ENCODE measurements at places on chromosomes 2 and 18.
A peak's percentile ranks its signal among the peaks of the same experiment; 100 is the strongest.

- DNase-seq, result peak; percentile 7
Measured at GRCh38 chr2:42196403-42197267, 27.5 kb downstream of the EML4 start.

GRCh38 chr18:50117863-50118262 lies 77.1 kb downstream of the MYO5B start:
- DNase-seq, result no peak

DNA sequence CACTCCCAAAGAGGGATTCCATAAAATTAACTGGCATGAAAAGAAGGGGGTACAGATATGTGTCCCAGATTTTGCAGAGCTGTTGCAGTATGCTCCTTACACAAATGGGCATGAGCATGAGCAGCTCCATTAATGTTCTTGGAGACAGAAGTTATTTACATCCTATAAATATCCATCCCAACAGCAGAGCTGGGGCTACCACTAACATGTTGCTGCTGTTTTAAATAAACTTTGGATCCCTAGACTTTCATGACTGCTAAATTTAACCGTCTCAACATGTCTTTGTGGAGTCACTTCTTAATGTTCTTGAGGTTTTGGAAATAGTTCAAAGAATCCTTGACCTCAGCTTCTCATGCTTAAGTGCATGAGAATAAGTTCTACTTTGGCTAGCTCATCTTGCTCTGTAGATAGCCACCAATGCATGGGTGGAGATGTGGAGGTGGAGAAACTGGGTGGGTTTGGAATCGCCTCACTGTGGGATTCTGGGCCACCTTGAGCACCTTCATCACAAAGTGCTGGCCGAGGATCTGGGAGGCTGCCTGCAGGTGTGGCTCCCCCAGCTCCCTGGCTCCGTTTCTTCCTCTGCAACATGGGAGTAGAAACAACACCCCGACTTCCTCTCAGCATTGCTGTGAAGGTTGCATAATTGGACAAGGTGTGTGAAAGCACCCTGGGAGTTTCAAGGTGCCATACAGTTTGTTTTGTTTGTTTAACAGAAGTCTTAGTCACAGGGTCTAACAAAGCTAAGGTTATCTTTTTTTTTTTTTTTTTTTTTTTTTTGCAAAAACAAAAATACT lies 307.2 kb downstream of the MYCN start:
- no peak for DNase-seq

DNA sequence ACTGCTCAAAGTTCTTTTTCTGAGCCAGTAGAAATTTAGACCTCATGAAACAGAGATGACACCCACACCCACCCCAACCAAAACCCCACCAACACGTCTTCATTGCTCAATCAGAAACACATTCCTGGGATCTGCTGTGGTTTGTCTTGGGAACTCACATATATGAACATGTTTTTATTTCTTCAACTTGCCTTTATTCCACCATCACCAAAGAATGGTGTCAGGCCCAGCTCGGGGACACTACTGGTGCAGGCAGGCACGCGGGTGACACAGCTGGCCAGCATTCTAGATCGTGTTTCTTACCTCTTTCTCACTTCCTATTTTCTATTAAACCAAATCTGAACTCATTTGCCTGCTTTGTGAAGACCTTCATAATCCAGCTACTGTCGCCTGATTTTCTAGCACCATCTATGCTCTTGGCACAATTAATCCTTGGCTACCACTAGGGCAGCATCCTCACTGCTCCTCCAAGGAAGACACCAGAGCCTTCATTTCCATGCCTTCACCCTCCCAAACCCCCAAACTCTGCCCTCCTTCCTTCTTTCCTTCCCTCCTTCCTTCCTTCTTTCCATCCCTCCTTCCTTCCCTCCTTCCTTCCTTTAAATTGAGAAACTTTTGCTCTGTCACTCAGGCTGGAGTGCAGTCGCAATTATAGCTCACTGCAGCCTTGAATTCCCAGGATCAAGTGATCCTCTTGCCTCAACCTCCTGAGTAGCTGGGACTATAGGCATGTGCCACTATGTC lies 157.1 kb downstream of the BCL2 start:
- no peak for DNase-seq

- no peak for DNase-seq
Measured at GRCh38 chr2:161842736-161843433, 218.7 kb downstream of the SLC4A10 start.

- DNase-seq, result no peak
Measured at GRCh38 chr2:71687412-71687811, 234.1 kb downstream of the DYSF start.

DNA sequence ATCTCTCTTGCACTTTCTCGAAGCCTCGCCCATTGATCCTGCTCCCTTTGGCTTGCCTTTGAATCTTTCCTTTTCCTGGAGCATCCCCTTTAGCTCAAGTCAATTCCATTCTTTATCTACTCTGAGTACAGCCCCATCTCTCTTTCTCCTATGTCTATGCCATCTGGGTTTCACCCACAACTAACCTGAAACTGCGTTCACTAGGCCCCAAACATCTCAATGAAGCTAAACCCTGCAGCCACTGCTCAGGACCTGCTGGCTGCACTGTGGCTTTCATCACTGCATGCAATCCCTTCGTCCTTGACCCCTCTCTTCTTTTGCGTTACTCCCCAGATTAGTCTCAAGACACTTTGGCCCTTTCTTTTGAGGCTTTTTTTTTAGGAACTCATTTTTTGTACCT lies 81.6 kb upstream of the CYRIA start:
- no peak for DNase-seq

DNA sequence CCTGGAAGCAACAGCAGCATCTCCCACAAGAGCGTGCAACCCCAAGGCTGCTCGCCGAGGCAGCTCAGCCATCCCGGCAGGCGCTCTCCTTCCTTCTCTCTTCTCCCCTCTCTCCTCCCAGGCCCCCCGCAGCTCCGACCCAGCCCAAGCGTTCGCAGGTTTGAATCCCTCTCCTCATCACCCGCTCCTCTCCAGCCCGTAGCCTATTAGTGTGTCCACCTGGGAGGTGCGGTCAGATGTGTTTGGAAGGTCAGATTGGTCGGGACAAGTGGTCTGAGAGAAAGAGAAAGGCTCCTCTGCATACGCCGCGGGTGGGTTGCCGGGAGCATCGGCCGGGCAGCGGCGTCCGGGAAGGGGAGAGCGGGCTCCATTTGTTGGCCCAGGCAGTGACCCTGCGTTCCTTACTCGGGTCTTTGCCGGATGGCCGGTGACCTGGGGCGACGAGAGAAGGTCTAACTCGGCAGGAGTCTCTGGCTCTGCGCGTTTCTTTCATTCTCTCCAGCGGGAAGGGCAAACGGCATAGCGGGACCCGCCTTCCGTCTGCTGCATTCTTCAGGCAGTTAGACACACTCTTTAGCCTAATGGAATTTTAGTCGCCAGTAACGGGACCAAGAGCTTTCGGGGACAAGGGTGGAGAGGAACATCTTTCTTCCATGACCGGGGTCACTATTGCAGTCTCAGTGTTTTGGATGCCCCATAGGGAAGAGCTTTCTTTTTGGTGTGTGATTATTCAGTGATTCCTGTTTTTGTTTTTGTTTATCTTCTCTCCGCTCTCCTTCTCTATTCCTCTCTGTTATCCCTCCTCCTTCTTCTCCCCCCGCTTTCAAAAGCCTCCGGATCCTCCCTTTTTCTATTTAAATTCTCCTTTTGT lies 1.1 kb upstream of the TMEFF2 start:
- no peak for DNase-seq

DNA sequence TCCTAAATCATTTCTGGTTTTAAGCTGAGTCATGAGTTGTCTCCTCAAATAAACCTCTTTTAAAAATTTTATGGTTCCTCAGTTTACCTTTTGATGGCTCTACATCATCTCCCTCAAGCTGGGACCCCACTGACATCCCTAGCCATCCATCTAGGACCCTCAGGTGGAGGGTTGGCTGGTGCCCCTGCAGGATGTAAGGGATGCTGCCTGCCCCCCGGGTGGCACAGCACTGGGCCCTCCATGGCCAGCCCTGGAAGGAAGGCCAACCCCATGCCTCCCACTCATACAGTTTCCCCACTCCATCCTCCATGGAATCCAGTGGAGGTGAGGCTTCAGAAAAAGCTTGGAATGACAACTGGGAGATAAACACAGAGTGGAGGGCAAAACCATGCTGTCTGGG lies 17.2 kb upstream of the GPC1 start:
- DNase-seq, result no peak

DNA sequence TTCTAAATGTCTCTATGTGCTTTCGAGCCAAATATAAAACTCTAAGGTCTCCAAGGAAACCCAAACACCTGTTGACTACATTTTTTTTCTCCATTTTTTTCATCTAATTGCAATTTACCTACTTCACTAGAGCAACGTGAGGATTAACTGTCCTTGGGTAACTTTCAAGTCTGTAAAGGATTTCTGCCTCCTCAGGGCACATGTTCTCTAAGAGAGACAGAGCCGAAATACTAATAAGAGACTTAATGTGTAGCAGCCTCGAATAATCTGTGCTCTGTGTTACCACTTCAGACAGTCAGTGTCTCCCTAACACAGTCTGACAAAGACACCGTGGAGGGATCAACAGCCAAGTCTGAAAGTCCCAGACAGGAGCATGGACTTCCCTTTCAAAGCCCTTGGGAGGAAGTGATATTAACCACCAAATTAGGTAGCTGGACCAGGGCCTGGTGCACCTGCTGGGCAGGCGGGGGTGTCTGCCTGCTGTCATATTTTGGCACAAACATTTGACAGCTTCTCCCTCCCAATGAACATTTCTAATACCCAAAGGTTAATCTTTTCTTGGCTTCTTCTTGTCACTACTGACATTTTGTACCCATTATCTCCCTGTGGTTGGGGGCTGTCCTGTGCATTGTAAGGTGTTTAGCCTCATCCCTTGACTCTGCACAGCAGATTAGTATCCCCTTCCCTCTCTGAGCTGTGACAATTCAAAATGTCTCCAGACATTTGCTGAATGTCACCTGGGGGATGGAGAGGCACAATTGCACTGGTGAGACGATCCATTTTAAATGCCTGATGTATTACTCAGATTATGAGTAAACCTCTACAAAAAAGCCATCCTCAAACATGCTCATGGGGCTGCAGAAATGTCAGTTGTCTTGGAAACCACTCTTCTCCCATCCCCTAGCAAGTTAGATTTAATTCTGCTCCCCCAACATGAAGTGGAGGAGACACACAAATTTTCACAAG lies 45.7 kb upstream of the LYPD1 start:
- DNase-seq, result no peak

- no peak for DNase-seq
Measured at GRCh38 chr2:1849450-1849849, 105.1 kb upstream of the PXDN start.

DNA sequence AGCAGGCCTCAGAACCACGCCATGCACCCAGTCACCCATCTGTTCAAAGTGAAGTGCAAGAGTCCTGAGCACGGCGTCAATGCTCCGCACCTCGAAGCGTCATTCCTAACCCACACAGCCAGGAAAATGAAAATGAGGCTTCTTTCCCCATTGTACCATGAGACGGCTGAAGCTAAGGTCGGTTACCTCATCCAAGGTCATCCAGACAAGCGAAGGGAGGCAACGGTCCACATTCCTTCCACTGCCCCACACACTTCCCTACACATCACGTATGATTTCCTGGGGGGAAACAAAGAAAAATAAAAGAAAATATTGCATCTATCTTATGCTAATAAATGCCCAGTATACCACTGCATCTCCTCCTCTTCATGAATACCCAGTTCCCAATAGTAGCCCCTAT lies 113.5 kb upstream of the RAB6C start:
- no peak for DNase-seq

GRCh38 chr18:6748241-6748640 lies 18.7 kb downstream of the ARHGAP28 start:
- no peak for DNase-seq

GRCh38 chr2:215493376-215493775 lies 57.5 kb upstream of the FN1 start:
- DNase-seq, result no peak

DNA sequence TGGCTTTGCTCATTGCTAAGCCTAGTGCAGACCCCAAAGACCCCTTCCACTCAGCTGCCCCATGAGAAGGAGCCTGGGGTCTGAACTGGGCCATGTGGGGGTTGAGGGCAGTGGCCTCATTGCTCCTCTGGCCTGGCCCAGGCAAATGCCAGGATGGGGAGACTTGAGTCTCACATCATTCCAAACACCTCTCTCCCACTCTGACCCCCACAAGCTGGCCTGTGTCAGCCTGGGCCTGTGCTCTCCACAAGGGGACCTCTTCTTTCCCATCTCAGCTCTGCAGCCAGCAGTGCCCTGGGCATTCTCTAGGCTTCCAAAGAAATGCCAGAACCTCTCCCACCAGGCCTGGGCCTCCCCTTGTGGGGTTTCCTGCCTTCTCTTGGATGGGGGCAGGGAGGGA lies 45.8 kb upstream of the OTOF start:
- no peak for DNase-seq

DNA sequence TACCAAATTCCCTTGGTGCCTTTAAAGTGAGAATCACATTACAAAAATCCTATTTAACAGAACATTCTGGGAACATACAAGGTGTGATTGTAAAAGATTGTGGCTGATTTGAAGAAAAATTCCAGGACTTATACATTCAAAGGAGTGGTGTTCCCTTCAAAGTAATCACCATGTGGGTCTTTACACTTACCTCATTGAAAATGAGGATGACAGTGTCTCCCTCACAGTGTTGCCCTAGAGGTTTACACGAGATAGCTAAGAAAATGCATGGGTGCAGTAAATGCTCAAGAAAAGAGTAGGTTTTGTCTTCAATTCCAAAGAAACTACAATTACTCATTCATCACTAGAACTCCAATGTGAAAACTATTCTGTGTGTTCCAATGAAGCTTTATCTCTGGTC lies 331.5 kb downstream of the SLC4A3 start:
- DNase-seq, result no peak

DNA sequence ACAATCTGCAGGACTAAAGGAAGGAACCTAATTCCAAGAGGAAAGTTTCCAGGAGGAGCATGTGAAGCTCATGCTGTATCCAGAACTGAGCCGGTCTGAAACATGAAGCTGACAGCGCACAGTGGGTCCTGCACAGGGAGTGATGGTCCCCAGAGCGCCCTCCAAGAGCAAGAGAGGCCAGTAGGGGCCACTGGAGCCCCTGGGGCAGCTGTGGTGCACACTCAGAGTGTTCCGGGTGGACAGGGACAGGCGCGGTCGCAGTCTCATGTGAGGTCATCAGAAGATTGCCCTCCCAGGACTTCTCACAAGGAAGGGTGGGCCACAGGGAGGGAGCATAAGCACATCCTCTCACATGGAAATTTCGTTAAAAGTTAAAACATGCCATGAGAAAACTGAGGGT lies 355.9 kb downstream of the EIPR1 start:
- no peak for DNase-seq

GRCh38 chr2:38279201-38279600 lies 97.9 kb downstream of the ATL2 start:
- DNase-seq, result no peak

DNA sequence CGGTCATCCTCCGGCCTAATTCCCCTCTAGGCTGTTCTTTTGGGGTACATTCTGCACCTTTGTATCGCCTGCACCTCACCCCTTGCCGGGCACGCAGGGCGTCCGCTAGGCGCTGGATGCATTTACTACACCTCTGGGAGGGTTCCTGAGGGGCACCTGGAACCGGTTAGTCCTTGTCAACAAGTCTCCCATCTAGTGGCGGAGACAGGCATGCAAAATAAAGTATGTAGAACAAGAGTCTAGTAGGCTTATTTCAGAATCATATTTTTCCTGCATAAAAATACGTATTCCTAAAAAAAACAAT lies 705 bp upstream of the TEX261 start:
- no peak for DNase-seq

Data from stimulated activated CD8-positive, alpha-beta memory T cell treated with anti-CD3 and anti-CD28 coated beads, Interleukin-4, amount 100 ng/mL, for 1 hour (primary cell).